ENCODE measurements at places on chromosomes 4 and X. TPM values are rescaled to one million over a fixed set of nuclear protein-coding genes. Genes with fewer than 3 reads are reported as not detected.

Gene PCDH10
- 0.53 TPM for total RNA-seq

DNA sequence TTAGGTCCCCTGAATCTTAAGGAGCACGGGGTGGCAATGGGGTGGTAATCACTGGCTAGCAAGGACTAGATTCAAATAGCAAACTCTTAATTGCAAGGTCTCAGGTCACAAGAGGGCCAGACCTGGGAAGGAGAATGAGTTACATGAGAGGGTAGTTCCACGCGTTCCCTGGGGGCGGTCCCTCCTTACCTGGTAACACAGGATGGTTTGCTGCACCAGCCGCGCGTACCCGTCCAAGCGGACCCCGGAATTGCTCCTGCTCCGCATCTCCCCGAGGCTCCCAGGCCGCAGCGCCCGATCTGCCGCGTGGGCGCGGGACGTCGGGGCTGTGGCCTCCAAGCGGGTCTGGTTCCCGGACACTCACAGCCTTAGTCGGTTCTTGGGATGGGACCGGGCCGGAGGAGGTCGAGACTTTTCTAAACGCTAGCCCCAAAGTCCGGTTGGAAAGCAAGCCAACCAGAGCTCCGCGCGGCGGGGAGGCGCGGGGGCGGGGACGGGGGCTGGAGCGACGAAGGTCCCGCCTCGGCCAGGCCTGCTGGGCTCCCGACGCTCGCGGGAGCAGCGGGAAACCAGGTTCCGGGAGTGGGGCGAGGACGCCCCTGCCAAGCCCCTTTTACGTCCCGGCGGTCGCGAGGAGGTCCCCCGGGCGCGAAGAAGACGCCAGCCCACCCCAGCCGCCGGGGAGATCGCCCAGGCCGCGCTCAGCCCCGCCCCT is at the start of gene PHKA2:
PHKA2 (minus strand) TSS at position 449 of the 715 bp plus-strand sequence; CDS start at position 267, 182 bp downstream.
- DNase-seq, result peak; percentile 23
- peak within 1 kb of the TSS; percentile 81 for H3K4me3 ChIP-seq
- peaks cover 20% of the 10 kb centered on the region for H3K4me1 ChIP-seq
- no peaks in the 10 kb centered on the region for H3K36me3 ChIP-seq

DNA sequence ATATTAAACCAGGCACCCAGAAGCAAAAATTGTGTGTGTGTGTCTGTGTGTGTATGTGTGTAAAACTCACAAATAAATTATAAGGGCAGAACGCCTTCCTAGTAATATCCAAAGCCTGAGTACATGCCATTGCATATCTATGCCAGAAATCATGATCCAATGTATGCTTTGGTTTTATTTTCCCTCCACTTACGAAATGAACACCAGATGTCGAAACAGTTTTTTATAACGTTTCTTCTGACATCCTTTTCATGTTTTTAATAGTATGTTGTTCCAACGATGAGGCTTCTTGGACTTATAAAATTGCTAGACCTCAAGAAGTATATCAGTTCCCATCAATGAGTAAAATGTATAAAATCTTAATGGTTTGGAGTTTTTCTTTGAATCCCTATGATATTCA is 55.4 kb downstream of the KCNIP4 start:
- H3K4me3 ChIP-seq, result no peak overlapping the region
- no peaks in the 10 kb centered on the region for H3K27me3 ChIP-seq
- H3K27ac ChIP-seq, result no peak overlapping the region
- DNase-seq, result no peak
- no peaks in the 10 kb centered on the region for H3K36me3 ChIP-seq

Gene RASSF6
- 10.1 TPM for total RNA-seq

DNA sequence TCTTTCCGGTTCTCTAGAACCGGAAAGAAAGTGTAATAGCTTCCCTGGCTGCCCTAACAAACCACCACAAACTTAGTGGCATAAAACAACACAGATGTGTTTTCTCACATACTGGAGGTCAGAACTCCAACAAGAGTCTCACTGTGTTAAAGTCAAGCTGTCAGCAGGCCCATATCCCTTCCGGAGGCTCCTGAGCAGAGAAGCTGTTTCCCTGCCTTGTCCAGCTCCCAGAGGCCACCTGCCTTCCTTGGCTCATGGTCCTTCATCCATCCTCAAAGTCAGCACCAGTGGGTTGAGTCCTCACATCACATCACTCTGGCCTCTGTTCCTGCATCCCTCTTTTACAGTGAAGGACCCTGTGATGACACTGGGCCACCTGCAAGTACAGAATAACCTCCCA is 49.8 kb upstream of the HMX1 start:
- no peak for DNase-seq
- no peaks in the 10 kb centered on the region for H3K4me1 ChIP-seq
- H3K27me3 ChIP-seq, result peaks cover 24% of the 10 kb centered on the region
- no peak overlapping the region for H3K27ac ChIP-seq

Gene SPP1
- total RNA-seq, result 3.7 TPM

Gene OPN1MW3
- total RNA-seq, result not detected

- no peak overlapping the region for H3K27ac ChIP-seq
- H3K4me1 ChIP-seq, result peaks cover 28% of the 10 kb centered on the region
- DNase-seq, result no peak
- no peaks in the 10 kb centered on the region for H3K36me3 ChIP-seq
These were observed 55.2 kb downstream of the GAB1 start for GRCh38 chr4:143391895-143392294.

GRCh38 chr4:26082565-26082964 is 168.5 kb downstream of the SMIM20 start:
- H3K4me3 ChIP-seq, result no peak overlapping the region
- H3K27ac ChIP-seq, result no peak overlapping the region
- peaks cover 7% of the 10 kb centered on the region for H3K4me1 ChIP-seq
- no peak for DNase-seq
- peaks cover 11% of the 10 kb centered on the region for H3K27me3 ChIP-seq

DNA sequence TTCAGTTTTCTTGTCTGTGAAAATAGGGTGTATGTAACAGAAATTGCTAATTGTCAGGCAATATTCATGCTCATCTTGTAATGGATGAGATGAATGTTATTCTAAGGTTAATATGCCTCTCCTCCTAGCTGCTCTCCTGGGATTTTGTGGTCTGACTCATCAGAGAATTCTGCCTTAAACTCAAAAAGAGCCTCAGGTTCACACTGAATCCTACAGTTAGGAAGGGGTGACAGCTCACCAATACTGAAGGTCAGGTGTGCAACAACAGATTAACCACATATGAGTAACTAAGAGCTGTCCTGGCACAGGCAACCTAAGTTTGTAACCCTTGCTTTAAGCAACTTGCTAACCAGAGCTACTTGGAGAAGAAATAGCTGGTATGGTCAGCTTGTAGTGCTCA is 197.7 kb downstream of the SPATA18 start:
- DNase-seq, result no peak
- peaks cover 4% of the 10 kb centered on the region for H3K4me1 ChIP-seq
- H3K36me3 ChIP-seq, result no peaks in the 10 kb centered on the region

- H3K4me1 ChIP-seq, result peaks cover 1% of the 10 kb centered on the region
- no peak overlapping the region for H3K4me3 ChIP-seq
- peaks cover 3% of the 10 kb centered on the region for H3K27me3 ChIP-seq
- DNase-seq, result no peak
- H3K36me3 ChIP-seq, result no peaks in the 10 kb centered on the region
These were observed 12.7 kb upstream of the CD38 start for GRCh38 chr4:15765391-15765790.

GRCh38 chr4:99971453-99972111 is 21.5 kb upstream of the H2AZ1 start:
- H3K27me3 ChIP-seq, result no peaks in the 10 kb centered on the region
- no peak for DNase-seq
- H3K36me3 ChIP-seq, result no peaks in the 10 kb centered on the region

GRCh38 chrX:149003863-149004660 is 501.0 kb downstream of the IDS start:
- H3K27ac ChIP-seq, result no peak overlapping the region
- no peaks in the 10 kb centered on the region for H3K4me1 ChIP-seq
- no peak overlapping the region for H3K4me3 ChIP-seq
- no peak for DNase-seq

Gene CENPI
- total RNA-seq, result 13.2 TPM

DNA sequence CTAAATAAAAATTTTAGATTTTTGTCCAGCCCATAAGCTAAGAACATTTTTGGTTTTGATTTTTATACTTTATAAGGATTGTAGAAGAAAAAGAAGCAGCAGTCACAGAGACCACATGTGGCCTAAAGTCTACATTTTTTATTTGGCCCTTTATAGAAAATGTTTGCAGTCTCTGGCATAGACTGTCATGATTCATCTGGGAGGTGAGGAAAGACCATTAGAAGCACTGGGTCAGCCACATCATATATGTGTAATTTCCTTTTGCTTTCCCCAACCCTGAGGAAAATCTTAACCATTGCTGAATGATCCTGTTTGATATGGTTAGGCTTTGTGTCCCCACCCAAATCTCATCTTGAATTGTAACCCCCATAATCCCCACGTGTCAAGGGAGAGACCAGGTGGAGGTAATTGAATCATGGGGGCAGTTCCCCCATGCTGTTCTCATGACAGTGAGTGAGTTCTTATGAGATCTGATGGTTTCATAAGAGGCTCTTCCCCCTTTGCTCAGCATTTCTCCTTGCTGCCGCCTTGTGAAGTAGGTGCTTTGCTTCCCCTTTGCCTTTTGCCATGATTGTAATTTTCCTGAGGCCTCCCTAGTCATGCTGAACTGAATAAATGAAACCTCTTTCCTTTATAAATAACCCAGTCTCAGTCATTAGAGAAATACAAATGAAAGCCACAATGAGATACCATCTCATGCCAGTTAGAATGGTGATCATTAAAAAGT is 12.1 kb upstream of the COPS4 start:
- H3K4me1 ChIP-seq, result no peaks in the 10 kb centered on the region
- no peak for DNase-seq
- no peak overlapping the region for H3K4me3 ChIP-seq
- H3K27me3 ChIP-seq, result peaks cover 8% of the 10 kb centered on the region
- no peak overlapping the region for H3K27ac ChIP-seq
- H3K36me3 ChIP-seq, result peaks cover 1% of the 10 kb centered on the region
